ENCODE measurements at places on chromosomes 5 and 9. TPM values are rescaled to one million over a fixed set of nuclear protein-coding genes. Genes with fewer than 3 reads are reported as not detected.

GRCh38 chr9:95793924-95794828, 81.3 kb upstream of the ERCC6L2 start:
- no peaks in the 10 kb centered on the region for H3K4me1 ChIP-seq
- H3K27me3 ChIP-seq, result peaks cover 2% of the 10 kb centered on the region
- no peak overlapping the region for H3K27ac ChIP-seq
- no peaks in the 10 kb centered on the region for H3K36me3 ChIP-seq
- no peak overlapping the region for H3K4me3 ChIP-seq

GRCh38 chr5:112192866-112193265, 226.2 kb downstream of the EPB41L4A start:
- no peaks in the 10 kb centered on the region for H3K4me1 ChIP-seq
- H3K4me3 ChIP-seq, result no peak overlapping the region
- H3K36me3 ChIP-seq, result no peaks in the 10 kb centered on the region
- DNase-seq, result no peak

GRCh38 chr5:133824661-133825254, 143.7 kb downstream of the C5orf15 start:
- H3K27ac ChIP-seq, result no peak overlapping the region
- H3K4me3 ChIP-seq, result no peak overlapping the region
- no peaks in the 10 kb centered on the region for H3K36me3 ChIP-seq
- no peak for DNase-seq

Gene LECT2
- not detected for polyA plus RNA-seq
